T follicular helper cell (primary cell): ENCODE measurements at places on chromosomes 1 and 21.

DNA sequence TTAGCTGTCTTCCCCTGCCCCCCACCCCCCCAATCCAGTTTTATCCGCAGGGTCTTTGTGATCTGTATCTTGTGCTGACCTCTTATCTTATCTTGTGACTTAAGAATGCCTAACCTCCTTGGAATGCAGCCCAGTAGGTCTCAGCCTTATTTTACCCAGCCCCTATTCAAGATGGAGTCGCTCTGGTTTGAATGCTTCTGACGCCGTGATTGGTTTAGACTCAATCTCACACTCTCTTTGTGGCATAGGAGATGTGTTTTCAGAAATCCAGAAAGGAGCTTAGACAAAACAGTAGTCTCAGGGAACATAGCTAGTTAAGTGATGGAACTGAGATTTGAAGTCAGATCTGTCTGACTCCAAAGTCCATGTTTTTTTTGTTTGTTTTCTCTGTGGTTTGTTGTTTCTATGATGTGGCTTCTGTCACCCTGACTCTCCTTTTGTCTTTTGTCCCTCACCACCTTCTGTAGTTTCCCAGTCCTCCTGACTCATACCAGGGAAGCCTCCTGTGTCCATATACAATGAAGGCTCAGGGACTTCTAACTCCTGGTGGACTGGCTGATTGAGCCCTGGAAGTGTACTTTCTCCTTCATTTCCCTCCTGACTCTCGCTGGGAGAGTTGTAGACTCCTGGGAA is 18.1 kb upstream of the USP24 start:
- no peak for DNase-seq

DNA sequence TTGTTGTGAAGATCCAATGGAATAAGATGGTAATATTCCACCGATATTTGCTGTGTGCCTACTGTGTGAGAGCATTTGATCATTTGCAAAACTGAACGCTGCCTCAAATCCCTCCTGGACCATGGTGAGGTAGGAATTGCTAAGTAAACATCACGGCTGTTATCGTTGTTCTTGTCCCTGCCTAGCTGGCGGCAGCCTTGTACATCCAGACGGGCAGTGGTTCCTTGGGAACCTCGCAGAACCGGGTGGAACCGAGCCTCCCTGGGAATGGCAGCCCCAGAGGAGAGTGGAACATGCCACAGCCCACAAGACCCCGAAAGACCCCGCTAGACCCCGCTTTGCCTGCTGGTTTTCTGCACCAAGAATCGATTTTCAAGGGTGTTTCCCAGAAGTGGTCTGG is 60.9 kb downstream of the TAS1R2 start:
- DNase-seq = no peak

GRCh38 chr1:156640842-156641706 is 843 bp upstream of the BCAN start:
- no peak for DNase-seq

GRCh38 chr21:46127239-46128105 is 27.9 kb downstream of the FTCD start:
- DNase-seq = no peak

DNA sequence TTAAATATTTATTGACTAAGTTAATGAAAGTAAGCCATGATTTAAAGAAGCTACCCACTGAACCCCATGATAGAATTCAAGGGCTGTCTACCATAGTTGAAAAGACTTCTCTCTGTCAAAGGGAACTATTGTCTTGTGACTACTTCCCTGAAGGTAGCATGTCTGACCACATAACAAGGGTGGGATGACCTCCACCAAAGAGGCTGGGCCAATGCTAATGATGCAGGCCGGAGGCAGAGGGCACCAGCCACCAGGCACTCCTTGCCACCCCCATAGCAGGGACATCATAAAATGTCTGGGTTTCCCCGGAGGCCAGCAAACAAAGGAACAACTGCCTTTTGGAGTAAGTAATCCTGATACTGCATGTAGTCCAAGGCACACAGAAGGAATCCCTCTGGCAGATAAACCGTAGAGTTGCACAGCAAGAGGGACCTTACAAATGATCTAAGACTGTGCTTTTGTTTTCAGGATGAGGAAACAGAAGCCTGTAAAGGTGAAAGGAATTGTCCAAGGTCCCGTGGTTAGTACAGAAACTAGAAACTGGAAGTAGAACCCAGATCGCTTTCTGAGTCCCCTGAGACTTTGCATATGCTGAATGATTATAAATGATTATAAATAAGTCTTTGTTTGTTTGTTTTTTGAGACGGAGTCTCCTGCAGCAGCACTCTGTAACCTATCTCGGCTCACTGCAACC is 33.5 kb upstream of the ITPKB start:
- DNase-seq = no peak

DNA sequence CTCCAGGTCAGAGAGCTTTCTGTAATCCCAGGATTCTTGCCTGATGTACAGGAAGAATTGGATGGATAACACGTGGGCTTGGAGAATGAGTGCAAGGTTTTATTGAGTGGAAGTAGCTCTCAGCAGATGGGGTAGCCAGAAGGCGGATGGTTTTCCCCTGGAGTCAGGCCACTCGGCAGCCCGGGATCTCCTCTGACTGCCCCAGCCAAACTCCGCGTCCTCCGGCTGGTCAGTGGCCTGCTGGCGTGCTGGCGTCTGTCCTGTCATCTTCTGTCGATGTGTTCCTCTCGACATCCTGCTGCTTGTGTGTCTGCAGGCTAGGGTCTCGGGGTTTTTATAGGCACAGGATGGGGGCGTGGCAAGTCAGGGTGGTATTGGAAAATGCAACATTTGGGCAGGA is 27.4 kb upstream of the GJA9 start:
- DNase-seq = no peak

DNA sequence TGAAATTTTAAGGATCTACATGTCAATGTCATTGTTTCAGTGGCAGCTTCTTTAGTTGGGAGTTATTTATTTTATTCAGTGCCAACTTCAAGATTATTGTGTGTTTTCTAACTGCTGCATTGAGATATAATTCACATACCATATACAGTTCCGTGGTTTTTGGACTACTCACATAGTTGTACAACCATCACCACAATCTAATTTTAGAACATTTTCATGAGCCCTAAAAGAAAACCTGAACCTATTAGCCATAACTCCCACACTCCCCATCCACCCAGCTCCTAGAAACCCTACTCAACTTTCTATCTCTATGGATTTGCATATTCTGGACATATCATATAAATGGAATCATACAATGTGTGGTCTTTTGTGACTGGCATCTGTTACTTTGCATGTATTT is 220.0 kb downstream of the LRRC40 start:
- no peak for DNase-seq

- no peak for DNase-seq
Measured at GRCh38 chr1:4963251-4963650, 308.8 kb downstream of the AJAP1 start.

- DNase-seq = no peak
Measured at GRCh38 chr1:183259924-183260323, 73.9 kb downstream of the LAMC2 start.

GRCh38 chr1:31000301-31000700 is 65.2 kb downstream of the PUM1 start:
- DNase-seq = no peak

GRCh38 chr1:201456499-201457309 is 12.3 kb downstream of the PHLDA3 start:
- no peak for DNase-seq

DNA sequence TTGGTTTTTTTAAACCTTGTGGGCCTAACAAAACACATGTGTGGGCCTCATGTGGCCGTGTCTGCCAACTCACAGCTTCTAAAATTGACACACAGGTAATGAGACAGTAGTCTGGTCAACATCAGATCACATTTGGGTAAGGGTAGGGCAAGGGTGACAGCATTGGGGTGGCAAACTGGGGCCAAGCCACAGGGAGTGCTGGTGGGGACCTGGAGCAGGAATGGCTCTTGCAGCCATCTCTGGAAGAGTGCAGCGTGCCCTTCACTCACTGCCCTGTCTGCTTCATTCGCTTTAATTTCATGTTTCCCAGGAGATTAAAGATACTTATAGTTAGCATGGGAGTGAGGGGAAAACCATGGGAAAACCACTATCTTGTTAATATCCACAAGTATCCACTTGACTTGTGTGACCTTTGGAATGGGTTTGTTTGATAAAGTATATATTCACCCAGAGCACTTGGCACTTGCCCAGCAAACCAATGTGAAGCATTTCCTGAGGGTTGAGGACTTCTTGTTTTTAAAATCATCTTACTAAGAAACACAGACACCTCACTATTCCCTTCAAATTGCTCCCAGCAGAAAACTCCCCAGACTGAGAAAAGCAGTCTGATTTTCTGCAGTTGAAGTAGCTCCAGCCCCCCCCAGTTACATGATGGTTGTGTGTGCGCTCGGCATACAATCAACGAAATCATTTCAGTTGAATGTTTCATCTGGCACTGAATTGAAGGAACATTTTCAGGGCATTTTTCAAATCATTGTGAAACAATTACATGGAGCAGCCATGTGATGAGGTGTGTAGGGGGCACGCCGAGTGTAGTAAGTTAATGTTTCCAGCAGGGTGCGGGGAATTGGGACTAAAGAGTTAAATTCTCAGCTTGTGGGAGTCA is 175.7 kb downstream of the VPS13D start:
- no peak for DNase-seq

GRCh38 chr1:156461781-156462647 is 38.6 kb downstream of the MEF2D start:
- no peak for DNase-seq

DNA sequence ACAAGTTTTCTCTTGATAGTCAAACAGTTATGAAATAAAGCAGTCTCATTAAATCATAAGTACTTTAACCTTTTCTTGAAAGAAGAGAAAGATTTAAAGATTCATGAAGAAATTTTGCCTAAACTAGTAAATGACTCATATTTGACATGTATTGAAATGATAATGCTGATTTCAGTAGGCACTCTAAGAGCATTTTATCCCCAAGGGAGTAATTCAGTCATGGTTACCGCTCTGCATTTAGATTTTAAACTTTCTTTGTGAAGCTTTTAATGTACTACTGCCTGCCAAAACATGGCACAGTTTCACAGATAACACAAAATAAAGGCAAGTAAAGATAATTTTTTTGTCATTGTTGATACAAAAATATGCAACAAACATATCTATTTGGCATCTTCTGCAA is 6.8 kb downstream of the USH2A start:
- DNase-seq = no peak

DNA sequence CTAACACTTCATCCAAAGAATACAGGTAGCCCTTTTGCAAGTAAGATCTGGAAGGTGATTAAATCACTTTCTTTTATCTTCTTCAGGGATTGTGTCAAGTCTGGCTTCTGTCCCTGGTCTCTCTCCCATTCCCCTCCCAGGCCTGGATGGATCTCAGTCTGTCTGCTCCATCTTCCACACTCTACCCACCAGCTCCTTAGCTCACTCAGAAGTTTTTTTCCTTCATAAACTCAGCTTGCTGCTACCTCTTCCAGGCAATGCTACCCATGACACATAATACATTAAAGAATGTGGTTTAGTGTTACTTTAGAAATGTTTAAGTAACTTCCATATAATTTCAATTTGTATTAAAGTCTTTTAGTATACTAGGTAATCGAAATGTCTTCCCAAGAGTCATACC is 133.1 kb downstream of the AKT3 start:
- no peak for DNase-seq

- no peak for DNase-seq
Measured at GRCh38 chr1:3675436-3675835, 23.1 kb downstream of the TP73 start.

GRCh38 chr1:220906561-220907334 is 27.5 kb downstream of the HLX start:
- DNase-seq = no peak

DNA sequence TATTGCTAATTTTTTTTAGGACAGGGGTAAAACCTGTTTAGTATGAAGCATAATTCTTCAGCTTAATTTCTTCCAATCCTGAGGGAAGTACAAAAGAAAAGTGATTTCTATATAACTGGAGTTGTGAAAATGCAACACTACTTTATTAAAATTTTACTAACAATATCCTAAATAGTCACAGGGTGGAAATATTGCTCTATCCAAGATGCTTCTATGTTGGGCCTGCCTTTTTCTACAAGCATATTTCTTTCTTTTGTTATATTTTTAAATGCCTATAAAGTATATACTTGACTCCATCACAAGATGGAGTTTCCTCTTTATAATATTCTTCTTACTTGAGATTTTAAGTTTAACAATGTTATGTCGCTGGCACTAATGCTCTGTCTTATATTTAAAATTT is 37.9 kb downstream of the DTL start:
- no peak for DNase-seq

GRCh38 chr21:33441489-33442477 is 38.0 kb downstream of the TMEM50B start:
- no peak for DNase-seq

GRCh38 chr1:111221276-111221632 is 6.3 kb upstream of the CHI3L2 start:
- no peak for DNase-seq

DNA sequence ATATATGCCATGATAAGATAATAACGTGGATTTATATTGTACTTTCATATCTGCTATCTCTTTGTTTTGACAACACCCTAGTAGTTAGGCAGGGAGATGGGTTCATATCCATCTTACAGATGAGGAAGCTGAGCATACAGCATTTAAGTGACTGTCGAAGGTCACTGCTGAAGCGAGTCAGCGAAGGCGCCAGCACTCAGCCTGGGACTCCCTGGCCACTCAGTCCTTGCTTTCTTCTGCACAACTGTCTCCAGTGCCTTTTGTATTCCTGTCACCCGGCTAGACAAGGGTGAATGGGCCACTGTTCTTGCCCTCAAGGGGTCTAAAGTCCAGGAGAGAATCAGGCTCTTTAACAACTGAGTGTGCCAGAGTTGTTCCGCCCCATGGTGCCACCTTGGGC is 3.1 kb downstream of the ARHGEF10L start:
- no peak for DNase-seq

DNA sequence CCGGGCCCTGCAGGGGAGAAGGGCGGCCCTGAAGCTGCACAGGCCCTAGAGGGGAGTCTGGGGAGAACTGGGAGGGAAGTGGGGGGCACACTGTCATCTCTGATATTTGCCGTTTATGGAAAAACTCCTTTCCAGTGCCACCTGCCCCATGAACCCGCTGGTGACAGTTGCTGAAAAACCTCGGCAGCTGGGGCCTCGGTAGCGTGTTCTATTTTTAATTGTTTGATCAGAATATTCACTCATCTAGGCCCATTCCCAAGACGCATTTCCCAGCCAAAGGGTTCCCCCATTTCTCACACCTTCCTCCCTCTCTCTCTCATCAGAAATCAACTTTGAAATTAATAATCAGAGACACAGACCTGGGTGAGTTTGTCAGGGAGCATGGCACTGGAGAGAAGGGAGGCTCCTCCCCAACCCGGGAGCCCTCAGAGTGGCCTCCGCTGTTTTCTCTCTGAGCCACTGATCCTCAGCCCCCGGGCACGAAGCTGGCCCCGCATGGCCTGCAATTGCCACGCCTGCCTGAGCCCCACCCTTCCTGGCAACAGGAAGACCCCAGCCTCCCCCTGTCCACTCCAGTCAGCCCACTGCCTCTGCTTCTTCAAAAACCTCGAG is 111.1 kb downstream of the CASZ1 start:
- no peak for DNase-seq
